AG09319 (cell line): ENCODE measurements at places on chromosomes 2 and 18.

- DNase-seq, result no peak
These were observed 24.2 kb downstream of the RAPH1 start for GRCh38 chr2:203510941-203511305.

GRCh38 chr2:174722942-174723592 is 41.2 kb downstream of the CHRNA1 start:
- no peak for DNase-seq

- DNase-seq, result no peak
These were observed 150.2 kb downstream of the LRRTM1 start for GRCh38 chr2:80154231-80154915.

GRCh38 chr2:237510502-237511217 is 23.6 kb downstream of the MLPH start:
- DNase-seq, result no peak

GRCh38 chr2:238456970-238457926 is 30.5 kb downstream of the ASB1 start:
- DNase-seq, result no peak

GRCh38 chr18:10121786-10122515 is 208.1 kb downstream of the VAPA start:
- peak; percentile 87 for DNase-seq

GRCh38 chr2:8595811-8596600 is 85.8 kb upstream of the ID2 start:
- DNase-seq, result no peak

DNA sequence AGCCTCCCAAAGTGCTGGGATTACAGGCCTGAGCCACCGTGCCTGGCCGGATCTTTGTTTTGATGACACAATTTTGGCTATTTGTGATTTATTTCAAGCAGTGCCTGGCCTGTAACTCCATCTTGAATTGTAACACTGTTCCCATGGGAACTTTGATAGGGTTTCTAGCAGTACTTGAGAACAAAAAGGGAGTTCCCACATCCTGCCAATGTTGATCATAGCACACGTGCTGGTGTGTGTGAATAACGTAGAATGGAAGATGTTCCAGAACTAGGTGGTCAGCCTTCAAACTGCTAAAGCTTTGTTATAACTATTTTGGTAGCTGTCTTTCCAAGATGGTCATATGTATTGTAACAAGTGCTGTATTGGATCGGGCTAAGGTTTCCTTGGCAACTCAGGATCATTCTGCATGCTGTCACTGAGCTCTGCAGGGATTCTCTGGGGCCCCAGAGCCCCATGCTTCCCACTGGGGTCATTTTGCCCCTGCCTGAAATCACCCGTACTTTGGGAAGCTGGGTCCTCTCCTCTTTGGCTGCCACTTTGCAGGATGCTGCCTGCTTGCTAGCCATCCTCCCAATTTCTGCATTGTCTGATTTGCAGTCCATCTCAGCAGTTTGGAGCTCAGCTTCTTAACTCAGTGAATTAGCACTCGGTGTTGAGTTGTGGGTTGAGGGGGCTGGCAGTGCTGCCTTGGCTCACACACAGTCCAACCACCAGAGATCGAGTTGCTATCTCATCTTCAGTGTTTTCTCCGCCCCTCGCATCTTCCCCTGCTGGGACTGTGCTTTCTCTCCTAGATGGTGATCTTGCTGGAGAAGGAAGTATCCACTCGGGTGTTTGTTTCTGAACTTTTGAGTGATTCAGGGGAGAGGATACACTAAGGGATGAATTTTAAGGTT is 26.8 kb downstream of the SH3RF3 start:
- no peak for DNase-seq

DNA sequence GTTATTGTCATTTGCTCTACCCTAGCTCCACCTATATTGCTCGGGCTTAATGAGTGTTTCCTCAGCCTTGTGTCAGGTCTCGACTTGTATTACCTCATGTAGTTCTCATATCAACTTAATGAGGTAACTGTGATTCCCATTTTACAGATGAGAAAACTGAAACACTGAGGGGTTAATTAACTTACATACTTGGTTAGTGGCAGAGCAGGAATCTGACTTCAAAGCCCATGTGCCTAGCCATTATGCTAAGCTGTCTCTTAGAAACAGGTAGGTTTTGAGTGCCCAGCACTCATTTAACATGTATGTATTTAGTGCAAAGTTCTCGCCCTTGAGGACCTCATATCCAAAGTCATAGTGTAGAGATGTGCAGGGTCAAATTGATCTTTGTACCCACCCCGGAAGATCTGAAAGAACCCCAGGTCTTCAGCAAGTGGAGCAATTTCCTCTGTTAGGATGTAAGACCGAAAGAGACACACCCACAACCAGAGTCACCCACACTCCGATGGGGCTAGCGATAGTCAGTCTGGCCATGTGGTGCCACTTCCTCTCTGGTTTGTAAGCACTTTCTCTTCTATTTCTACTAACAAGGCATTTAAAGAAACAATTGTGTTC is 121.0 kb upstream of the SLC39A10 start:
- no peak for DNase-seq

GRCh38 chr18:69490813-69491212 is 90.1 kb downstream of the DOK6 start:
- DNase-seq, result no peak

- DNase-seq, result no peak
These were observed 447 bp downstream of the GGCX start for GRCh38 chr2:85560812-85561279.

- DNase-seq, result no peak
These were observed 52.7 kb upstream of the CYP1B1 start for GRCh38 chr2:38128653-38129052.

- peak; percentile 94 for DNase-seq
These were observed 67.6 kb upstream of the ZFP36L2 start for GRCh38 chr2:43293744-43294695.

DNA sequence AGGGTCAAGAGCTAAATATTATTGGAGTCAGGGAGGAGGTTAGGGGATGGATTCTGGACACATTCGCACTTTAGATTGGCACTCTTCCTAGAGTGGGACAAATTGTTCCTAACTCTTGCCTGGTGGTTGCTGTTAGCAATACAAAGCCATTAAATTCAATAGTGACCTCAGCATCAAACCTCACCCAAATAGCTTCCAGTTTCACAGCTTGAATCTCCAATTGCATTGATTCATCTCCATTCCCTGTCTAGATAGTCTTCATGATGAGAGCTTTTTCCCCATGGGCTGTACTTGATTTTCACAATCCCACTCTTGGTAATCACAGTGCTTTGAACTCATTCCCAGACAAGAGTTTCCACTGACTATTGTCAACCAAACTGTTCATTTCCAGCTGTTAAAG is 585.9 kb upstream of the SYT4 start:
- DNase-seq, result no peak

DNA sequence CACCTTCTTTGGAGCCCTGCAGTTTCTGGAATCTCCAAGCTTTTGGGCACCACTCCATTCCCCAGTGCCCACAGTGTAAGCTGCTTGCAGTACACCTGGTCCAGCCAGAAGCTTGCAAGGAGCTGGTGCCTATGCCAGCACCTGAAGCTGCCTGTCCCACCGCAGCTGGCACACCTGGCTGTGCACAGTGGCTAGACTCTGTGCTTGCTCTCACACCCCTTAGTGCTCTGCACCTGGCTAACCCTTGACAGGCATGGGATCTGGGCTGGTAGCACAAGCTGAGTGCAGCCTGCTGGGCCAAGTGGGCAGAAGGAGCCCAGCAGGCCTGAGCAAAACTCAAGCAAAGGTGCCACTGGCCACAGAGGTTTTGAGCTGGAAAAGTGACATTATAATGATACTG is 183.8 kb upstream of the MC4R start:
- no peak for DNase-seq

- DNase-seq, result no peak
These were observed 56.4 kb downstream of the DCDC2C start for GRCh38 chr2:3759761-3760160.

- no peak for DNase-seq
These were observed 187.8 kb upstream of the ERBB4 start for GRCh38 chr2:212726403-212726802.

GRCh38 chr18:58205443-58206160 is 161.6 kb downstream of the NEDD4L start:
- DNase-seq, result peak; percentile 68
